Stimulated activated CD8-positive, alpha-beta memory T cell treated with anti-CD3 and anti-CD28 coated beads, Interleukin-15, amount 100 ng/mL, for 4 hours (primary cell): ENCODE measurements at places on chromosomes 4 and X.

- DNase-seq = no peak
Measured at GRCh38 chrX:71326394-71326793, 24.8 kb downstream of the ITGB1BP2 start.

DNA sequence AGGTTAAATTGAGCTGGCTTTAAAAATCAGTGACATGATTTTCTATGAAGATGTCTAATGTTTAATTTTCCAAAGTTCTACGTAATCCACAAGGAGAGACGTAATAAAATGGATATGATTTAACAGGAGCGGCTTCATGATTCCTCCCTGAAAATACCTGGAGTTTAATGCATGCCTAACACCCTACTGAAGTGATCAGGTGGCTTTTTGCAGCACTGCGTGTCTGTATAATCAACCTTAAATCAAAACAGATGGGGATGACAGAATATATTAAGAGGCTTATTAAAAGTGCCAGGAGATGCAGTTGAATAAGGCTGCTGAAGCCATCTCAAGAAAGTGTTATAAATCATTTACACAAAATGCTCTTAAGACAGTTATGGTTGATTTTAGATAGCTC lies 112.4 kb upstream of the TLR3 start:
- no peak for DNase-seq

DNA sequence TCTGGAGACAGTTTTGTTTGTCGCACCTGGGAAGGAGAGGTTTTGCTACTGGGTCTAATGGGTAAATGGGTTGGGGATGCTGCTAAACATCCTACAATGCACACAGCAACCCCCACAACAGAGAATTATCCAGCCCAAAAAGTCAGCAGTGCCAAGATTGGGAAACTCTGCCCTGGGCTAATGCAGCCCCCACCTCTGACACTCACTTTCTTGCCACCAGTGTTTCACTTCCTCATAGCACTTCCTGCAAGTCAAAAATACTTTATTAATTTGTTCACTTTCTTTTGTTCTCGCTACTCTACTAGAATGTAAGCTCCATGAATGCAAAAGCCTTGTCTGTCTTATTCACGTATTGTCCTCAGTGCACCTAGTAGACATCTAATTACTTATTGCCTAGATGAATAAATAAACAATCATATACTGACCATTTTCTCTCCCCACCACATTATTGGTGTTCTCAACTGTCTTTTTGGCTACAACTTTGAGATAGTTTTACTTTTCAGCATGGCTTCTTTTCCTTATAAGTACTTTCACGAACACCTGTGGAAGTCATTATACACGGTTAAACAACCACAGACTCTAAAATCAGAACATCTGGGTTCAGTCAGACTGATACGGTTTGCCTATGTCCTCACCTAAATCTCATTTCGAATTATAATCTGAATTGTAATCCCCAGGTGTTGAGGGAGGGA lies 82.0 kb upstream of the PITX2 start:
- DNase-seq = no peak

DNA sequence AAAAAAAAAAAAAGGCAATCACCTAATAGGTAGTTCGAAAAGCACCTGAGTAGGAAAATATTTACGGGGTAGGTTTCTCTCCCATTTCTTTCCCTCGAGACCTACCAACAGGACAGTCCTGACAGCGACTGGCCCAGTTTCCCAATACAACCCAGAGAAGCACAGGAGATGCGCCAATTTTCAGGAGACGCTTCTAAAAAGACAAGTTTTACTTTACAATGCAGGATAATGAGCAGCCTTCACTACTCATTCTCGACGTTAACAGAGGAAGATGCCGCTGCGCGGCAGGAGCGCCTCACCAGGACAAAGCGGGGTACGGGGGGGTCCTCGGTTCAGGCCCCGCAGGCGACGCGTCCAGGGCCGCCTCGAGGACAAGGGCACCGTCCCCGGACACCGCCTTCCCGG lies 708 bp downstream of the BCLAF3 start:
- DNase-seq = no peak

DNA sequence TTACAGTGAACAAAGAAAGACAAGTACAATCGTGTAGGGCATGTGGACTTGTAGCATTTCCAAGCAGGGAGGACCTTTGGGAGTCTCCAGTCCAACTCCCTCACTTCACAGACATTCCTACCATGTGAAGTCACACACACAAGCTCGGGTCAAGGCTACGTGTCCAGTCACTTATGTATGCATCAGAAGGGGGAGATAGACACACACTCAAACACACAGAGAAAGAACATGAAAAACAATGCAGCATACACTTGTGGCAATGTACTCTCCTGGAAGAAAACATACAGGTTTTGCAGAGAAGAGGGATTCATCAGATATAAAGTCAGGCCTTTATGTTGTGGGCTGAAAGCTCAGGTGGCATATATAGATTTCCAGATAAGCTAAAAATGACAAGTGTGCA lies 136.1 kb upstream of the MID1 start:
- DNase-seq = no peak

DNA sequence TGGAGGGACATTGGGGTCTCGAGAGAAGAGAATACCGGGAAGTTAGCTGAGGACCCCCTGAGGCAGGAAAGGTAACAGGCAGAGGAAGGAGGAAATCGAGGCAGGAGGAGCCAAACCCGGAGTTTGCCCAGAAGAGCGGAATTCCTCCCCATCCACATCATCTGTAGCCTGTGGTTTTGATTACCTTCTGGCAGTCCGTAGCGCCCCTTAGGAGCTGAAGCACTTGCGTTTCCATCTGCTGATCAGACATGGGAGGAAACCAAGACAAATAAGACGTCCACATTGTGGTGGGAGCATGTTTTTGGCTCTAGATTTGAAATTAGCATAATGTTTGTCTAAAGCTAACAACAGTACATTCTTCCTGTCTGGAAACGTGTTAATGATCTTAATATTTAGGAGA lies 26.8 kb upstream of the HMX1 start:
- no peak for DNase-seq

GRCh38 chr4:15847746-15848145 lies 69.6 kb downstream of the CD38 start:
- DNase-seq = no peak
